Activated CD8-positive, alpha-beta memory T cell treated with anti-CD3 and anti-CD28 coated beads for 1 hour (primary cell): ENCODE measurements at places on chromosomes 16 and 17.

DNA sequence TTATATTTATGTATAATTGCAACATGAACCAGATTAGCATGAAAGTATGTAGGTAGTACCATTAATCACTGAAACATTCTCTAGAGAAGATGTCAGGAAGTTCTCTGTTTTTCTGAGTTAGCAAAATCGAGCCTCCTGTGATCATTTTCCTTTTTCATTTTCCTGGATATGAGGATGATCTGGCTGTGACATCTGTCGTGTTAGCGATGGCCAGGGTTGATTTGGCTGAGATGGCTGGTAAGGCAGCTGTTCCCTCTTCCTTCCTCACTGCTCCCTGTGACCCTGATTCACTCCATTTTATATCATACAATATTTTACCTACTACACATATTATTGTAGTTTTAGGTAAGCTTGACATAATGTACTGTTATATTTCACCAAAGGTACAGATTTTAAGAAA is 10.3 kb downstream of the CNTNAP4 start:
- no peak for DNase-seq

GRCh38 chr17:50471009-50471905 is 2.6 kb upstream of the CHAD start:
- DNase-seq = no peak

DNA sequence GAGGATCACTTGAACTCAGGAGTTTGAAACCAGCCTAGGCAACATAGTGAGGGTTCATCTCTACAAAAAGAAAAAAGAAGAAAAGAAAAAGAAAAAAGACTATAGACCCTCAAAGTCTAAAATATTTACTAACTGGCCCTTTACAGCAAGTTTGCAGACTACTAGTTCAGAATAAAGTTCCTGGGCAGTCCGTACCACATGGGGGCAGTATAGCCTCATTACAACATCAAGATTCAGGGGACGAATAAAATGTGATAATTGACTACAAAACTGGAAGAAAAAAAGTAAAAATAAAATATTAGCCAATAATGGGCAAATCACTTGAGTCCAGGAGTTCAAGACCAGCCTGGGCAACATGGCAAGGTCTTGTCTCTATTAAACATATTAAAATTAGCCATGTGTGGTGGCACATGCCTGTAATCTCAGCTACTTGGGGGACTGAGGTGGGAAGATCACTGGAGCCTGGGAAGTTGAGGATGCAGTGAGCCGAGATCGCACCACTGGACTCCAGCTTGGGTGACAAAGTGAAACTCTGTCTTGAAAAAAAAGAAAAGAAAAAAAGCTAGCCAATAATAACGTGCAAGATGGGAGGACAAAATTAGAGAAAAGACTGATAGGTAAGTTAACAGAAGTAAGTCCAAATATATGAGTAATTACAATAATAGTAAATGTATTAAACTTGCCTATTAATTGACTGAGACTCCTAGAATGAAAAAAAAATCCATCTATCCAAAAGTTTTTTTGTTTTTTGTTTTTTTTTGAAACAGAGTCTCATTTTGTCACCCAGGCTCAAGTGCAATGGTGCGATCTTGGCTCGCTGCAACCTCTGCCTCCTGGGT is 129.4 kb upstream of the SEC14L1 start:
- DNase-seq = peak; percentile 21

- DNase-seq = no peak
These were observed 18.0 kb downstream of the CSNK1D start for GRCh38 chr17:82255402-82255972.

DNA sequence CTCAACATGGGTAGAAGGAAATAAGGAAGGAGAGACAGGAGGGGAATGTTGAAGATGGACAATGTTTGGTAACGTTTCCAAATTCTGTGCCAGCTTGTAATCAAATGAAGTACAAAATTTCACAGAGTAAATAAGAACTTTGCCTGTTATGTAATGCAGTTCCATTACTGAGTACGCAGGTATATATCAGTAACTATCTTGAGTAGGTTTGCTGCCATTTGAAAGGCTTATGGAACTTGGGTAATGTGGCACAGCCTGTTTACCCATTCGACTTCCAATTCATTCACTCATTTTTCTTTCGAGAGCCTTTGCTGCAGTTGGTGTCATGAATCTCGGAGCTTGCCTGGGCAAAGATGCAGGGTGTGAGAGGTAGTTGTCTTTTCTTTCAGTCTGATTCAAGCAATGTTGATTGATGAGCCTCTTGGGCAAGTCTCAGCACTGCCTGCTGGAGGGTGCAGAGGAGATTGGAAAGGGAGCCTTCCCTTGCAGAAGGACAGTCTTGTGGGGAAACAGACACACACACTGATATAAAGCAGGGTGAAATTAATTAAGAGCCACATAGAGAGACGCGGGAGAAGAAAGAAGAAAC is 53.4 kb downstream of the ZNF18 start:
- no peak for DNase-seq

DNA sequence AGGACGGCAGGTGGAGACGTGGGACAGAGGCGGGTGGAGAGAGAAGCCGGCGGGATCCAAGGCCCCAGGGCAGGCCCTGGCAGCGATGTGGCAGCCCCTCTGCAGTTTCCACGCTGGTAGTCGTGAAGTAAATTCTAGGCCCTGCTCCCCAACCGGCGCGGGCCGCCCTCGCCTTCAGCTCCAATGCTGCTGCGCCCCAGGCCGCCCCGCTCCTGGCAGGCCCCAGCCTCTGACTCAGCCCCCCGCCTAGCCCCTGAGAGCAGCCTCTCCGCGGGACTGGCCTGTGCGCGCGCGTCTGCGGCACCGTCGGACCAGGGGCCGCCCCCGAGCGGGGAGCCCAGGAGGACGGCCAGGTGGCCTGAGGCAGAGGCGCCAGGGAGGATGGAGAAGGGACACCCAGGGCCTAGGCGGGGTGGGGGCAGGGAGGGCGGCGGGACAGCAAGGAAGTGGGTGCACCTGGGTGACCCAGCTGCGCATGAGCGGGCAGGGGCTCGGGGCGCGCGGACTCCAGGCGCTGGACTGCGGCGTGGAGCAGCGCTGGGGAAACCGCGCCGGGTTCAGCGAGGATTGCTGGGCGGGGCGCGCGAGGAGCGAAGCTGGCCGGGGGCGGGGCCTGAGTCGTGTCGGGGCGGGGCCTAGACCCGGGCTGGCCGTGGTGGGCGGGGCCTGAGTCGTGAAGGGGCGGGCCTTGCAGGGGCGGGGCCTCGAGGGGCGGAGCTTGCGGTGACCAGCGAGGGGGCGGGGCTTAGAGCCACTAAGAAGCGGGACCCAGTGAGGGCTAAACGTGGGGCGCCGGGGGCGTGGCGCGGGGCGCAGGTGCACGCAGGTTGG is 29.6 kb downstream of the ZNF778 start:
- DNase-seq = peak; percentile 92

GRCh38 chr17:74231928-74232907 is 18.8 kb downstream of the TTYH2 start:
- no peak for DNase-seq

DNA sequence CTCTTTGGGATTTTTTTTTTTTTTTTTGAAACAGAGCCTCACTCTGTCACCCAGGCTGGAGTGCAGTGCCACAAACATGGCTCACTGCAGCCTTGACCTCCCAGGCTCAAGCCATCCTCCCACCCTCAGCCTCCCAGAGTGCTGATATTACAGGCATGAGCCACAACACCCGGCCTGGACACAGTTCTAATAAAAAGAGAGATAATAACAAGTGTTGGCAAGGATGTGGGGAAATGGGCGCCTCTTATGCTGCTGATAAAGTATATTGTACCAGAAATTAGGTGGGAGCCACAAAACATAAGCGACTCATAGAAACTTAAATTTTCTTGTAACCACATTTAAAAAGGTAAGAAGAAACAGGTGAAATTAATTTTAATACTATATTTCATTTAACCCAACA is 50.4 kb upstream of the FA2H start:
- no peak for DNase-seq
